NCI-H2107 (cell line): ENCODE measurements at places on chromosomes 6 and 20.
A peak's percentile ranks its signal among the peaks of the same experiment; 100 is the strongest.

GRCh38 chr20:1894951-1895673 is at the start of gene SIRPA:
TSS of gene SIRPA (plus strand) at chr20:1895407. CDS start at chr20:1895448, 41 bp downstream.
- DNase-seq = no peak

GRCh38 chr6:151905072-151905471 is 97.6 kb downstream of the ESR1 start:
- DNase-seq = no peak

GRCh38 chr6:170081556-170081955 is 209.3 kb downstream of the DLL1 start:
- no peak for DNase-seq

DNA sequence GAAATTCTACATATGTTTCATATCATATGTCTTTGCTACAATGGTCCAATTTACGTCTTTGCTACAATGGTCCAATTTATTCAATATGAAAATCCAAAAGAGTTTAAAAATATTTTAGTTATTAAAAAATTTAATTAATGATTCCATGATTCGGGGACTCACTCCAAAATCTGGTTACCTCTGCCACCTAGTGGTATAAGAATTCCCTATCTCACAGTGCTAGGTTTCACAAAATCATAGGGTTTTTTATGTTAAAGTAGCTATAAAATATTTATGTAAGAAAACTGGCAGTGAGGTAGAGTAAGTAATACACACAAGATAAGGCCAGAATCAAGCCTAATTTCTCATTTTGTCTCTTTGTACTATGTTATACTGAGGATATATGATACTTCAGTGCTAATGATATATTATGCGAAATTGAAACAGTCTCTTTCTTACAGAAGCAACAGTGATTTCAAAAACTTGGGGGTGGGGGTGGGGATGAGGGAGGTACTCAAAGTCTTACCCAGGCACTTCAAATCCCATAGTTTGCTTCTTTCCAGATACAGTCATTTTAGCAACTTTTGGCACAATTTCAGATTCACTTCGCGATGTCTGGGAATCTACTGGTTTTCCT is 52.3 kb downstream of the HBS1L start:
- DNase-seq = no peak

- no peak for DNase-seq
These were observed 176.9 kb downstream of the FOXA2 start for GRCh38 chr20:22407237-22408193.

GRCh38 chr20:22470620-22471026 is 113.7 kb downstream of the FOXA2 start:
- DNase-seq = no peak

DNA sequence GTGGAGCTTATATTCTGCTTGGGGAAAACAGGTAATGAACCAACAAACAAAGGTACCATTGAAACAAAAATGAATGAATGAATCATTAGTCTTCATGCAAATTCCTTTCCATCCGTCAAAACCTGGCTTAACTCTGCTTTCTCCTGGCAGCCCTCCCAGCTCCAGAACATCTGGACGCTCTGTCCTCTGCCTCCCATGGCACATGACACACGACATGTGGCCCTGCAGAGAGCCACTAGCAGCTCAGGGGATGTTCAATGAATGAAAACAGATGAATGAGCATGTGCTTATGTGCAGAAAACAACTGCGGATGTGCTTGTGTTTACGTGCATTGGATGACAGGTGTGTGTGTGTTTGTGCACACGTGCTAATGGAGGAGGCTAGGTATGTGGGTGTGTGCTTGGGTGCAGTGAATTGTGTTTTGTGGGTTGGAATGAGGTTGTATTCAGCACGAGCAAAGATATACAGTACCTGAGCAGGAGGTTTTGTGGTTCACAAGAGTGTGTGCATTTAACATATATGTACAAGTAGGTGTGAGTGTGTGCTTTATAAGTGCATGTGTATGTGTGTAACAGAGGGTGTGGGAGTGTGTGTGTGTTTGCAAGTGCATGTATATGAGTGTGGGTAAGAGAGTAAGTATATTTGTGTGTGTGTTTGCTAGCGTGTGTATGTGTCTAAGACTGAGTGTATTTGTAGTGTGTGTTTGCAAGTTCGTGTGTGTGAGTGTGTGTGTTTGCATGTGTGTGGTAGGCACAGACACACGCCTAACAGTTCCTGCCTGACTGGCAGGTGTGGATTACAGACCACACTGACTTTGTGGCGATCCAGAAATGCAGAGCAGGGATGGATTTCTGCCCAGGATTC is 374.1 kb upstream of the SULF2 start:
- no peak for DNase-seq

DNA sequence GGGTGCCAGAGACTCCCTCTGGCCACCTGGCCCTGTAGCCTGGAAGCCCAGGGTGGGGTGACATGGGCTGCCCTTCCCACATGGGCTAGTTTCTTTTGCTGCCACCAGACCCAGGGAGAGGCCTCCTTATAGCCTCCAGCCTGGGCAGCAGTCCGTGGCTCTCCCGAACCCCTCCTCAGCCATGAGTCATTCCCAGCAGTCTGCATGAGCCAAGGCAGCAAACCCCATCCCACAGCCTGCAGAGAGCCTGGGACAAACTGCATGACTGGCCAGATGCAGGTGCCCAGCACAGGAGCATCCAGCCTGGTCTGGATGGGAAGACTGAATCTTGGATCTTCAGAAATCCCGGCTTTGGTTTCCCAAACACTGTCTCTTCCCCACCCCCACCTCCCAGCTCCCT is 75.7 kb downstream of the MRPL14 start:
- DNase-seq = no peak

- no peak for DNase-seq
These were observed 3.5 kb downstream of the DLL1 start for GRCh38 chr6:170287371-170287876.

DNA sequence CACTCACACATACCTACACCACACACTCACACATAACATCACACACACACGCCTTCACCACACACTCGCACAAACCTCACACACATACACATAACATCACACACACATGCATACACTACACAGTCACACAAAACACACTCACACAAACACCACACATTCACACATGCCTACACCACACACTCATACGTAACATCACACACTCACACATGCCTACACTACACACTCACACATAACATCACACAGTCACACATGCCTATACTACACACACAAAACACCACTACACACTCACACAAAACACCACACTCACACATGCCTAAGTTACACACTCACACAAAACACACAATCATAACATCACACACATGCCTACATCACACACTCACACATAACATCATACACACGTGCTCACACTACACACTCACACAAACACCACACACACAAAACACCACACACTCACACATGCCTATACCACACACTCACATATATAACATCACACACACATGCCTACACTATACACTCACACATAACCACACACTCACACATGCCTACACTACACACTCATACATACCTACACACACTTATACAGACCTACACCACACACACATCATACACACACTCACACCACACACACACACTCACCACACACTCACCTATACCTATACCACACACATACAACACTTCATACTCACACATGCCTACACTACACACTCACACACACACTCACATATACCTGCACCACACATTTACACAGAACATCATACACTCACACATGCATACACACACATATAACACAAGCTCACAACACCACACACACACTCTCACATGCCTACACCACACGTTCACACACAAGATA is 383.5 kb downstream of the C6orf118 start:
- DNase-seq = no peak

GRCh38 chr6:130993292-130993765 is 69.7 kb downstream of the EPB41L2 start:
- DNase-seq = no peak

DNA sequence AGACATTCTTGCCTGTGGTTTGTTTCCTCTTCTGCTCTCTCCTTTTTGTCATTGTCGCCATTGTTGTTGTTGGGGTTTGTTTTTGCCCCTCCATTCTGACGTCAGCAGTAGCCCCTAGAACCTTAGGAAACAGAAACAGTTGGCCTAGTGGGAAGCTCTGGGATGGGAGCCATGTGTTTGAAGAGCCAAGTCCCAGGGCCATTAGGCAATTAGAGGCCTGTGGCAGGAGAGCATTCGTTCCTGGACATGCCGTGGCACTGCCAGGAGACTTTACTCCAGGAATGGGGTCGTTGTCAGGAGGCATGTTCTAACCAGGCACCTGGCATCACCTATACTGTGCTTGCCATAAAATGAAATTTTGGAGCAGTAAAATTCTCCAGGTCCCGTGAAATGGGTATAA is 39.7 kb downstream of the PPARD start:
- DNase-seq = no peak

GRCh38 chr20:50366270-50367103 is 143.7 kb upstream of the PTPN1 start:
- peak; percentile 84 for DNase-seq

DNA sequence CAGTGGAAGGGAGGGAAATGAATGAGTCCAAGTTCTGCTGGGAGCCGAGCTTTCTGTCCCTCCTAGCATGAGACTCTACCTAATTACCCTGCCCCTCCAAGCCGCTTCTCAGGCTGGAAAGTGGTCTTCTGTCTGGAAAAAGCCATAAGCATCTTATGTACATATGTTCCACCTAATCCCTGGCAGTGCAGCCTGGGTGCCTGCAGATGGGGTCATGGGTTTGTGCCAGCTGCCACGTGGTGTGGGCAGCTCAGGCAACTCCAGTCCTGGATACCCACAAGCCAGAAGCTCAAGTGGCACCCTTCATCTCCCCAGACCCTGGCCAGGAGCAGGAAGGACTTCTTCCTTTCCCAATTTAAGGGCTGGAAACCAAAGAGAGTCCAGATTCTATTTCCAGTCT is 253.1 kb downstream of the LY86 start:
- DNase-seq = no peak

DNA sequence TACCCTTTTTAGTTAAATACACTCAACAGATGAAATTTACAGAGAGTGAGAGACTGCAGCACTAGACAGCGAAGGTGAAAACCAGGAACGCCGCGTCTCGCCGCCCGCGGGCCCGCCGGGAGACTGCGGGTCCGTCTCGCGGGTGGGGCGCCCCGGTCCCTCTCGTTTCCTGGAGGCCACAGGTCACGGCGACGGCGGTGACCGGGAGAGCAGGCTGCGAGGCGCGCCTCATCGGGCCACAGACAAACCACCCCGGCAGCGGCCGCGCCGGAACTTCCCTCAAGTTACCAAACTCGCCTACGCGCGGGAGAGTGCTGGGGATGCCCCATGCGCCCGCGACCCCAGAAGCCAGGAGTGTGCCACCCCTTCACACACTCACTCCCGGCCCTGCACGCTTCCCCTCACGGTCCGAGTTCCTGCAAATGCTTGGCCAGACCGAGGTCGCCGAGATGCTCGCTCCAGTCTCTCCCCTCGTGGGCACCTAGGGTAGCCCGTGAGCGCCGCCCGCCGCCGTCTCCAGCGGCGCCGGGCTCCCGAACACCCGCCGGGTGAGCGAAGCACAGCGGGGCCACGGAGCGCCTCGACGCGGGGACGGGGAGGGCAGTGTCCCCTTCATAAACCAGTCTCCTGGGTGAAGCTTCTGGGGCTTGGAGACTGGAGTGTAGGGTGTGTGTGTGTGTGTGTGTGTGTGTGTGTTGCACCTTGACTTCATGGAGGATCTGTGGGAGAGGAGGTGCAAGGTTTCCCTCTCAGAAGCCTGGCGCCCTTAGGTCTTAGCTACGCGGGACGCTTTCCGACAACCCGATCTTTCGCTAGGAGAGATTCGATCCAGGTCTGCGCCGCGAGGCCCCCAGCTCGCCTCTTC is 1.4 kb downstream of the BACH2 start:
- no peak for DNase-seq

GRCh38 chr6:129670634-129671033 is 39.3 kb downstream of the ARHGAP18 start:
- no peak for DNase-seq
